ENCODE measurements at places on chromosomes 6 and 20. TPM values are rescaled to one million over a fixed set of nuclear protein-coding genes. Genes with fewer than 3 reads are reported as not detected.

- DNase-seq: no peak
Measured at GRCh38 chr6:108877046-108877751, 29.0 kb downstream of the ARMC2 start.

The SLC4A11 gene
- total RNA-seq: 4.9 TPM

The SOX4 gene
- total RNA-seq: 143 TPM

The C20orf204 gene
- 0.21 TPM for total RNA-seq

- DNase-seq: no peak
Measured at GRCh38 chr20:63215101-63216040, 560 bp downstream of the YTHDF1 start.

The BACH2 gene
- total RNA-seq: 5.0 TPM

The BPIFB2 gene
- not detected for total RNA-seq

The IDH3B gene
- total RNA-seq: 118 TPM

The DLL1 gene
- total RNA-seq: 4.2 TPM

DNA sequence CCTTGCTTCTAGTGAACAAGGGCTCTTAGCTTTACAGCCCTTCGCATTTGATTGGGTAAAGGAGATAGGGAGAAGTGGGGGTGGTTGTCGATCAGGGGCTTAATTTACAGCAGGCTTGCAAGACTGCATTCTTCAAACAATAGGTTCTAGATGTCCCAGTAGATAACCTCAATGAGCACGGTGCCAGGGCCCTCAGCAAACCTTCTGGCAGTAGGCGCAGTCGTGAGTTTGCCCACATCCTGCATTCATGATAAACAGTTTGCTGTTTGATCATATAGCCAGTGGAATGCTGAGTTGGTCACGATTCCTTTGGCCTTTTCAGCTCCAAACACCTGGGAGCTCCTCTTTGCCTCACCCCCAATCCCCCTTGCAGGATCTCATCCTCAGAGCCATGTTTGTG lies 27.5 kb downstream of the SUN5 start:
- DNase-seq: no peak

The TRIM40 gene
- not detected for total RNA-seq

DNA sequence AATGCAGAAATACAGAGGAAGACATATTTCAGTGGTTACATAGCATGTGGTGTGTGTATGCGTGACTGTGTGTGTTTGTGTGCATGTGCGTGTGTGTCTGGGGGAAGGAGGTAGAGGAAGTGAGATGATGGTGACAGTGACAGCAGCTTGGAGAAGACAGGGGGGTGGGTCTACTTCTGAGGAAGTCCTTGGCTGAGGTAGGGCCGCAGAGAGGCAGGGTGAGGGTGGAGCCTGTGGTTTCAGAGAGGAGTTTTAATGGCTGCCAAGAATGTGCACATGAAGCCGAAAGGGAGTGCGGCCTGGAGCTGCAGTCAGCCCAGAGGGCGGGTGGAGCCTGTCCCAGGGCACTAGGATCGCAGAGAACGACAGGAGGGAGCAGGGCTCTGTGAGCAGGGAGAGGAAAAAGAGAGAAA lies 22.7 kb upstream of the RNF24 start:
- DNase-seq: no peak

The BPIFB4 gene
- total RNA-seq: not detected

- no peak for DNase-seq
Measured at GRCh38 chr6:157670466-157671186, 152.4 kb upstream of the SNX9 start.

DNA sequence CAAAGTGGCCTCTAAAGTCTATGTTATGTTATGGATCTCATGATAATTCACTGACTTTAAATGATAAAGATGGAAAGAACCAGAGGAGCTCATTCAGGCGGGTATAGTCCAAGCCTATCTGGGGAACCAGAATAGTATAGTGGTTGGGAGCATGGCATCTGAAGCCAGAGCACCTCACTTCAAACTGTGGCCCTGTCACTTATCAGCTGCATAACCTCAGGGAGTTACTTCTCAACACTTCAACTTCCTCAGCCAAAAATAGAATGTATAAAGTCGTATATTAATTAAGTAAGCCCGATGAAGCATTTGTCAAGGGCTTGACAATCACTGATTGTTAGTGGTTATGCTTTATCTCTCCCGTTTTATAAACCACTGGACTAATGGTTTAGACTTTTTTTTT lies 112.7 kb downstream of the RTN4IP1 start:
- no peak for DNase-seq

DNA sequence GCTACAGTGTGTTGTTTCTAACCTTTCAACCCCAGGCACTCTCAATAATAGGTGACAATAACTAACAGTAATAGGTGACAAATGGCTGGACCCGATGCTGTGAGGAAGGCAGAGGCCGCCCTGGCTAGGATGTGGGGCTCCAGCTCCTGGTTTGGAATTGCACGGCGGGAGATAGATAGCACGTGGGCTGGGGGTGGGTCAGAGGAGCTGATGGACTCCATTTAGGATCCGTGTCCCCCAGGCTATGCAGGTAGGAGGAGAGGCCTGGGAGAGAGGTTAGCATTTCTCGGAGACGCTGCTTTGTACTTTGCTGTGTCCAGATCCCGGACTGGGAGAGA lies 61.4 kb downstream of the EZR start:
- DNase-seq: no peak

DNA sequence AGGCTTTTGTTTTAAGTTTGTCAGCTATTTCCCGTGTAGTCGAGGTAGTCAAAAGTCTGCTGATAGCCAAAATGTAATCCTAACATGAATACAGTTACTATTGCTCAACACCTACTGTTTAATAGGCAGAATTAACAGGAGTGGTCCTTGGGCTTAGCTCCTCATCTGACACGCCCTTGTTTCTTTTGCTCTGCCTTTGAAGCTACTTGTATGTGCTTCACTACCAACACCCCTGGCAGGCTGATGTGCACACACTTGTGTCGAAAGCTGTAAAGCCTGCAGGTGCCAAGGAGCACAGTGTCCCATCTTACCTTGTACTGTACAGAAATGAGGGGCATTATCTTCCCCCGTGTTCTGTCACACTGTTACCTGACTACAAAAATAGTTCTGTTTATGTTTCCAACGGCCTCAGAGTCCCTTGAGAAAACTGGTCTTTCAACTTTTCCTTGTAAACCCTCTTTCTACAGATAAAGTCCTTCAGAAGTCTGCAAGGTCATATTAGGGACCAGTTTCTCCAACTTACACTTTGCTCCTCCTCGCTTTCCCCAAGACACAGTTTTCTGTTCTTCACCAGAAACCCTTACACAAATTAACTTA lies 9.3 kb downstream of the SDHAF4 start:
- no peak for DNase-seq

The CYP39A1 gene
- total RNA-seq: 0.29 TPM

DNA sequence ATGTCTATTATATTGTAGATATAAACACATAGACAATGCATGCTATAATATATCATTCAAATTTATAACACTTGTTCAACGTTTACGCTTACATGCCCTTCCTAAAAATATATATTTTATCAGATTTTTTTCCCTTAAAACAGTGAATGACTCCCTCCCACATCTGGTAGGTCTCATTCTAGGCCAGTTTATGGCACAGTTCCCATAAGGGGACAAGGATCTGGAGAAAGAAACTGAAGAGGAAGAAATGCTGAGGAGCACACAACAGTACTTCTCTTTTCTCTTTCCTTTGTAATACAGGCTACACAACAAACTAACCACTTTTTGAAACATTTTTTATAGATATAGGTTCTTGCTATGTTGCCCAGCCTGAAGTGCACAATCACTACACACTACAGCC lies 48.6 kb upstream of the RCAN2 start:
- no peak for DNase-seq

The MEI4 gene
- total RNA-seq: 0.21 TPM

- no peak for DNase-seq
Measured at GRCh38 chr20:17421493-17421892, 109.7 kb downstream of the BFSP1 start.

DNA sequence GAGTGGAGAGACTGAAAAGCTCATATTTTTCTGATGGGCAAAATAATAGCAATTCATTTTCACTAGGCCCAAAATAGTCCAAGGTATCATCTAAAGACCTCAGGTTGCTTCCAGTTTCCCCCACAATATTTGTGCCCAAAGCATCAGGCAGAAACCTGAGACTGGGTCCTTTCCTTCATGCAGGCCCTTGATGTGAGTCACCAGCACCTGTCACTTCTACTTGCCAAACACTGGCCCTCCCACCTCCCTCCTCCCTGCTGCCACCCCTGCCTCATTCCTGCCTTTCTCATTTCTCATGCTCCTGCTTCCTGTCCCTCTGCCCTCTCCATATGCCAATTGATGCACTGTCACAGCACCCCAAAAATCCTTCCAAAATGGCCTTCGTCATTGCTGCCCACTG lies 230.4 kb upstream of the CST7 start:
- DNase-seq: no peak

DNA sequence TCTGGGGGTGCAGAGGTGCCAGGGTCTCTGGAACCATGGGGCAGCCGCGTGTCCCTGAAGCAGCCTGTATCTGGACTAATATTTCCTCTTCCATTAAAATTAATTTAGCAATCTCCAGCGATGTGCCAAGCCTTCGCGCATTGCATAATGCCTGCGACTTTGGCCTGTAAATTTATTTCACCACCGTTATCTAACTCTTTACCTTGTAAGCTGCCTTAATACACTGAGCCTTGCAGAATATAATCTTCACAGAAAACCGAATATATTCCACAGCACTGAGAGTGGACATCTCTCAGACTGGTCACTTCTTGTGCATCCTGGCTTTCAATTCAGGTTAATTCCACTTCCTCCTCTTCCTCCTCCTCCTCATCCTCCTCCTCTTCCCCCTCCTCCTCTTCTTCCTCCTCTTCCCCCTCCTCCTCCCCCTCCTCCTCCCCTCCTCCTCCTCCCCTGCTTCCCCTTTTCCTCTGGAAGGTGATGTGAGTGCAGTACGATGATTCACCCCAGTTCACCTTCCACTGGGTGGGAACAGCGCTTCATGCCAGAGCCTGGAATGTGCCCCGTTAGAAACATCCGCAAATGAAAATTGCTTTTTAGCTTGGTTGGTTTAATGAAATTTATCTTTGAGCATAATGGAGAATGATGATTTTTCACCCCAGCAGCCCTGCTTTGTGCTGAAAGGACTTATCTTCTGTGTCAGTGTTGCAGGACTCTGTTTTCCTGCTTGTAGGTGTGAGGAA lies 101.4 kb downstream of the CDH4 start:
- peak; percentile 48 for DNase-seq

DNA sequence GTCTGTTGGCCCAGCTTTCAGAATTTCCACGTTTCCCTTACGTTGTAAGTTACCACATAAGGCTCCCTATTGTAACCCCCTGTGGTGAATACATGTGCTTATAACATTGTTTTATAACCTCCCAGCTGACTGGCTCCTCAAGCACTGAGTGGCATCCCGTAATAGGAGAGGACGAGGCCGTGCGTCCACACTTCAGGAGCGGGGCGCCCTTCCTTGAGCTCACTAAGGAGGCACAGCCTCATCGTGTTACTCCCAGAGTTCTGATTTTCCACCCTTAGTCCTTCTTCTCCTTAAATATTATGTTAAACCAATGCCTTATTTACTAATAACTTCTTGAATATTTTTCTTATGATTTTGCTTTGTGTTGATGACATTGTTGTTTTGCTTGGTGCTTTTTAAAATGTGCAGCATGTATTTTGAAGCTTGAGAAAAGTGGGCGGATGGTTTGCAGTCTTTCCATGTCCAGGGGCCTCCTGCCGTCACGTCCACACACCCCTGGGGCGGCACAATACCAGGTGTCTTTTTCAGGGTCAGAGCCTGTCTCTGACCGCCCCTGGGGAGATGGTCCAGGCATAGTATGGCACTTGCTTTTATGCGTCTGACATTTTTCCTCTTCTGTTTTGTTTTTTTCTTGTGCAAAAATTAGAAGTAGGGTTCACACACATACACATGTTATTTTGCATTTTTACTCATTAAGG lies 181.8 kb downstream of the DLL1 start:
- DNase-seq: no peak

- no peak for DNase-seq
Measured at GRCh38 chr6:108361312-108361932, 66.6 kb downstream of the AFG1L start.

DNA sequence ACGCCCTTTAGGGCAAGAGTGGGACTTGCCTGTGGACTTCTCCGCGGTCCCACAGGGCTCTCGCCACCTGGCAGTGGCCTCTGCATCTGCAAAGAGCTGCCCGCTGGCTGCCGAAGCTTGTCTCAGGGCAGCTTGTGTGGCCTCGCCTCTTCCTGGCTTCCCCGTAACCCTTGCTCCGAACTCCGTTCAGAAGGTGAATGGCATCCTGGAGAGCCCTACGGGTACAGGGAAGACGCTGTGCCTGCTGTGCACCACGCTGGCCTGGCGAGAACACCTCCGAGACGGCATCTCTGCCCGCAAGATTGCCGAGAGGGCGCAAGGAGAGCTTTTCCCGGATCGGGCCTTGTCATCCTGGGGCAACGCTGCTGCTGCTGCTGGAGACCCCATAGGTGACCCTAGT lies 3.0 kb downstream of the RTEL1 start:
- DNase-seq: no peak

GRCh38 chr20:59788196-59788735 lies 145.2 kb downstream of the SYCP2 start:
- no peak for DNase-seq

GRCh38 chr6:117605169-117605826 lies 3.0 kb upstream of the GOPC start:
- peak; percentile 47 for DNase-seq

DNA sequence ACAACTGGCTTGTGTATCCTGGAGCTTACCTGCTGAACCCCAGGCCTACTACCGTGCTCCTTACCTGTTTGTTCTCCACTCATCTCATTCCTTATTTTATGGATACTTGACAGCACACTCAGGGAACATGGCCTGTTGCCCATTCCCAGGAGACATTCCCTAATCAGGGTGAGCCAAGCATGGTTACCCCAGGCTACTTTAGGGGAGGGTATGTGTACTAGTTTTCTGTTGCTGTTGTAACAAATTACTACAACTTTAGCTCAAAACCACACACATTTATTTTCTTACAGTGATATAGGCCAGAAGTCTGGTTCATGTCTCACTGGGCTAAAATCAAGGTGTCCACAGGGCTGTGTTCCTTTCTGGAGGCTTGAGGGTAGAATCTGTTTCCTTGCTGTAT lies 15.0 kb upstream of the TRAM2 start:
- no peak for DNase-seq

- DNase-seq: no peak
Measured at GRCh38 chr20:49479785-49480184, 2.7 kb downstream of the KCNB1 start.
